ENCODE measurements at places on chromosomes 3 and 15. TPM values are rescaled to one million over a fixed set of nuclear protein-coding genes. Genes with fewer than 3 reads are reported as not detected.

DNA sequence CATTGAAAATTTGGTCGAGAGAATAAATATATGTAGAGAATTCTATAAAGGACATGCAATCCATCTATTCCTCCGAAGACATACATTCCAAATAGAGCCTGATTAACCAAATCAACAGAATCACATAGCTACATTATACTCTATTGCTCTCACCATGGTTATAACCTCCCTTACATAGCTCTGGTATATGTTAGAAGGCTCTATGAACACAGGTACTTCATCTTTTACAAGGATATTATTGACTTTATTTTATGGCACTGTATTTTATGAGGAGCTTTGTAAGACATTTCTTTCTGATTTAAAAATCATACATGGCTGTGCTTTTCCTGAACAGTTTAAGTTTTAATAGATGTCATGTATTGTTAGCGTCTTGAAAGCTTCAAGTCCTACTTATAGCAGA lies 4.8 kb downstream of the IGSF10 start:
- DNase-seq: no peak

- no peak for DNase-seq
Observed at GRCh38 chr3:54906763-54907162, 21.1 kb downstream of the LRTM1 start.

DNA sequence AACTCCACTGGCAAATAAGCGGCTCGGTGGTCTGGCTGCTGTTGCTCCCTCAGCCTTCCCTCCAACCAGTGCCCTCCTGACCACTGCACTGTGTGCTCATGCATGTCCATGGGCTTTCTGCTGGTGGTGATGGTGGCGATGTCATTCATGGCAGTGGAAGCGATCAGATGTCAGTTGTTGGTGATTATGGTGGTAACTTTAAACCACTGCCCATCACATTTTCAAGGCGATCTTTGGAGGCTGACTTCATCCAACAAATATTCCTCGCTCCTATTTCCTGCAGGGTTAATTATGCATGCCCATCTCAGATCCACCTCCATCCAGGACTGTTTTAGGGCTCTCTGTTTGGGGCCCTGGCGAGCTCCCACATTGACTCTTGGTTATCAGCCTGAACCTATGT lies 13.4 kb upstream of the HCN4 start:
- DNase-seq: no peak

Gene NEK11
- total RNA-seq: 6.3 TPM

- no peak for DNase-seq
Observed at GRCh38 chr15:55637086-55637485, 48.9 kb upstream of the PYGO1 start.

- DNase-seq: no peak
Observed at GRCh38 chr3:120102674-120103073, 8.4 kb upstream of the GSK3B start.

DNA sequence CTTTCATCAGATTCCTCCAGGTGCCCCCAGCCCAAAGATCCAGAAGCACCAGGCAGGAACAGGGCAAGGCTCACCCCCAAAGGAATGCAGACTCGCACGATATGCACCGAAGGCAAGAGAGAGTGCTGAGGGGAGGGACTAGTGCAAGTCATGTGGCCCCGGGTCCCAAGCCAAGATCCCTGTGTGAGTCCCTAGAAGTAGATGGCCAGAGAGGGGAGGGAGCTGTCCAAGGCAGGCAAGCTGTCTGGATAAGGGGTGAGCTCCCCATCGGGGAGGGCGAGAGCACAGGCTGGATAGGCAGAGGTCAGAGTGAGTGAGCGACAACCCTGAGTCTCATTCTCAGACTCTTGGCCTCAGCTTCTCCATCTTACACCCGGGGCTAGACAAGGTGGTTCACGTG lies 171.5 kb upstream of the LINGO1 start:
- no peak for DNase-seq

DNA sequence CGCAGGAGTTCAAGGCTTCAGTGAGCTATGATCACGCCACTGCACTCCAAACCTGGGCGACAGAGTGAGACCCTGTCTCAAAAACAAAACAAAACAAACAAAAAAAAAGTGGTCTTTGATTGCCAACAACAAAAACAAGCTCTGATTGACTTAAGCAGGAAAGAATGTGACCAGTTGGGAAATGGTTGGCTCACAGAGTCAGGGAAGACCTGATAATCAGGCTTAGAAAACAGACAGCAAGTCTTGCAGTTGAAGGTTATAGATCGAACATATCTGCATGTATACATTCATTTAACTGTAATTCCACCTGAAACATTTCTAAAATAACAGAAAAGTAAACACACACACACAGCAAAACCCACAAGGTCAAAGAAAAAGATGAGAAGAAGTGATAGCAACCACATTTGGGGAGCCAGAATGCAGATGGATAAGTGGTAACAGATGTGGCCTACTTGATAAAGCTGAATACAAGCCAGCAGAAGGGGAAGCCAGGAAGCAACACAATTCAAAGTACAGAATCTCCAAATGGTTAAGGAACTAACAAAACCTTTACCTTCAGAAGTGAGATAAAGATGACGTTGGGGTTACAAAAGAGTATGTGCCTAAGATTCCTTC lies 699.9 kb upstream of the ZNF385D start:
- DNase-seq: no peak

DNA sequence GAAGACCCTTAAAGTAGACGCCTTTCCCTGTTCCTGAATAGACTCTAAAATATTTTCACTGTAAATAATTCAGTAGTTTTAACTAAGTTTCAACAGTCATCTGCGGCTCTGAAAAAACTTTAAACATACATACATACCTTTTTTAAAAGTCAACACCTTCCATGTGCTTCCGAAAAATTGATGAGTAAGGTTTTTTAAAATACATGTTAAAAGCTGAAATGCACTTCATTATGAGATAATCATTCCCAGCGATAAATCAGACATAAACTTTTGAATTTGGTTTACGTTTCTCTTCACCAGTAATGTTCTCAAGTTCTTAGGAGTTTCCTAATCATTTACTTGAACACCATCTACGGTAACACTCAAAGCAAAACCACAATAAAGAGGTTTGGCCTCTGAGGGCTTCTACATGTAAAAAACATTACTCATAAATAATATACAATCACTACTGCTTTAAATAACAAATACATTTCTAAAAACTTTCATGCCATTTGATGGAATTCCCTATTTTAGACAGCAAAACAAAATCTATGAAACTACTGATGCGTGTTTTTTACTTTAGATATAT lies 403.5 kb downstream of the SHQ1 start:
- DNase-seq: no peak

DNA sequence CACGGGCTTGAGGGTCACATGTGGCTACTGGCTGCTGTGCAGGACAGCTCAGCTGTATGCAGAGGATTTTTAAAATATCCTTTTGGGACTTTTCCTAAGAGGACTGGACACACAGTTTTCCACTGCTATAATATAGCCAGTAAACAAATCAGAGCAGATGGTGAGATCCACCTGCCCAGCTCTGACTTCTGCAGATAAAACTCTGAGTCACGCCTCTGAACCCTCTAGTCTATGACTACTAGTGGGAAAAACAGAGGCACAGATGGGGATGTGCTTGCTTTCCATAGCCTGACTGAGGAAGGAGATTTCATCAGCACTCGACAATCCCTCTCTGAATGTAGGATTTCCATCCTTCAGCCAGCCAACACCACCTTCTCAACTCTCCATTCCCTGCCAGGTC lies 45.1 kb downstream of the COLQ start:
- DNase-seq: no peak

GRCh38 chr3:178095522-178095921 lies 440.7 kb upstream of the KCNMB2 start:
- no peak for DNase-seq

- DNase-seq: no peak
Observed at GRCh38 chr3:101377796-101378195, 57.4 kb upstream of the IMPG2 start.

- DNase-seq: no peak
Observed at GRCh38 chr15:25678500-25678855, 184.6 kb downstream of the ATP10A start.

- DNase-seq: no peak
Observed at GRCh38 chr15:60932051-60932915, 296.8 kb downstream of the RORA start.

- no peak for DNase-seq
Observed at GRCh38 chr15:63312286-63312685, 34.9 kb downstream of the APH1B start.

DNA sequence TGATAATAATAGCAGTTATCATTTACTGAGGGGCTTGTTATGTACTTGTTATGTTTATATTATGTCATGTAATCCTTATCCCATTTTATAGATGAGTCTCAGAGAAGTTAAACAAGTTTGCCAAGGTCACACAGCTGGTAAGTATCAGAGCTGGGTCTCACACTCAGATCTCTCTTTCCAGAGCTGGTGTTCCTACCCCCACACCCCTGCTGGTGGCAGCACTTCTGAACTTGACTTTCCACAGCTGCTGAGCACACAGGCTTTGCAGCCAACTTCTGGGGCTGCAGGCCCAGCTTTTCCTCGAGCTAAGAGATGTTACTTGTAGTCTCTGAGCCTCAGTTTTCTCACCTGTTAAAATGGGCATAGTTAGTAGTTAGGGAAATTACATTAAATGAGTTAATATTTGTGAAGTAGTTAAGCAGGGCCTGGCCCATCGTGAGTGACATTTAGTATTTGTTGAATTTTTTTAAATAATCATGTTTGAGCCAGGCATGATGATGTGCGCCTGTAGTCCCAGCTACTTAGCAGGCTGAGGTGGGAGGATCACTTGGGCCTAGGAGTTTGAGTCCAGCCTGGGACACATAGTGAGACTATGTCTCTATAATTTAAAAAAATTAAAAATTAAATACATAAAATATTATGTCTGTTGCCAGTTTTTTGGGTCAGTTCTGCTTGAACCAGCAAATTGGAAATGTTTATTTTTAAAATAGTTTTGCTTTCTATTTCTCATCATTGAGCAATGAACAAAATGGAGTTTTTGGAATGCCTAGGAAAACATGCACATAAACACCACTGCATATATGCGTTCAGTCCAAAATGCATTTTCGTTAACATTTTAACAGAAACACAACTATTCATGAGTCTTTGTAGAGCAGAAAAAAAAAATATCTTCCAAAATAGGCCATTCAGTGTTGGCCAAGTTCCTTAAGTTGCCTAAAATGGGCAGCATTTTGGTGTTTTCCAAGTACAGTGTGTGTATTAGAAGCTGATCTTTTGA lies 87.3 kb downstream of the SMAD6 start:
- DNase-seq: peak; percentile 59

DNA sequence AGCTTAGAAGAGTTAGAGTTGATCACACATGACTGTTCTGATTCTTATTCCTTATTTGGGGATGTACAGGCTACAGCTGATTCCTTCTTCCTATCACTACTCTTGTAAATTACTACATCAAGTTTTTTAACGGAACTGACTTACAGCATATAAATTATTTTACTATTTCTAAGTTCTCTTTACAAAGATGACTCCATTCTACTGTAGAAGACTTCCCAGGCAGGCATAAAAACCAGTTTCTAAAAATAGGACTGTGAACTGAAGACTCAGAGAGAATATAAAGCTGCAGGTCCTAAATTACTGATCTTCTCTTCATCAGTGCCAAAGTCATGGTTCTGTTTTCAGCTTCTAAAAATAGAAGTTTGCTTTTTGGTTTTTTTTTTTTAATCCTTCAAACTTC lies 38.9 kb downstream of the ANO10 start:
- no peak for DNase-seq

Gene EIF4G1
- total RNA-seq: 257 TPM

Gene DUOXA2
- not detected for total RNA-seq

DNA sequence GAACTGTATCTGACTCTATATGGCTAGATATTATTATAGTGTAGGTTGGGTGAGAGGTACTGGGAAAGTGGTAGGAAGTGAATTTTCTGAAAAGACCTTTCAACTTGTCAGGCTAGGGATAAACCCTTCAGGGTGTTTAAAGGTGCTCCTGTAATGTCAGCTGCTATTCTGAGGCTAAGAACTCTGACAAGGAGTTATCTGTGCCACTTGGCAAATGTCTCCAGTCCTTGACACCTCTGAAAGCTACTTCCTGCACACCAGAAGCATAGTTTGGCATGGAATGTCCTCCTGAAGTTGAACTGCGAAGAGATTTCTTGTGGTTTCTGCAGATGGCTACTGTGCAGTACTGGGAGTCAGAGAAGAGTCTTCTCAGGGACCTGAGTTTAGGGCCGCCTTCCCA lies 194.3 kb downstream of the CDIN1 start:
- no peak for DNase-seq

Gene TMED3
- total RNA-seq: 97.7 TPM

GRCh38 chr3:48042071-48042760 lies 26.0 kb upstream of the MAP4 start:
- DNase-seq: no peak

DNA sequence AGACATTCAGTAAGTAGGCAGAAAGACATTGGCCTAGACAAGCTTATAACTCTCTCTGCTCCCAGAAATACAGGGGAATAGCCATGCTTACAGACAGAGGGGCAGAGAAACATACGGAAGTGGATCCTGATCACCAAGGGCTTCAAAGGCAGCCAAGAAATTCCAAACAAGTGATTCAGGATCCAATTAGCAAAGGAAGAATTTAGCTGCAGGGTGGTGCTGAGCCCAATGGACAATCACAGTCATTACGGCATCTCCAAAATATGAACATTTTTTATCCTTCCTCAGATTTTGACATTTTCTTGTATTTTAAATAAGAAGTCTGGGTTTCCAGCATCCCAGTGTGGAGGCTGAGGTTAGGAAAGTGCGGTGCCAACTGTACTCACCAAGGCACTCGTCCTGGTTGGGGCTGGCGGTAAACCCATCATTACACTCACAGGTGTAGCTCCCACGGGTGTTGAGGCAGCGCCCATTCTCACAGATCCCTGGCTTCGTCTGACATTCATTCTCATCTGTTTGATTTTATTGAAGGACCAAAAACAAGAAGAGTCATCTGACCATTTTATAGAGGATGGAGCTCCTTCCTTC lies 96.8 kb downstream of the DUT start:
- peak; percentile 43 for DNase-seq

Data from SJSA1 (cell line).